Stimulated activated CD8-positive, alpha-beta memory T cell treated with anti-CD3 and anti-CD28 coated beads, Interleukin-2, amount 100 ng/mL, for 48 hours (primary cell): ENCODE measurements at places on chromosomes 7 and 10.

- no peak for DNase-seq
These were observed 34.6 kb upstream of the MALRD1 start for GRCh38 chr10:19014034-19014433.

- DNase-seq = no peak
These were observed 274.7 kb downstream of the NRG3 start for GRCh38 chr10:82149674-82150073.

GRCh38 chr10:6944436-6944835, 364.4 kb upstream of the PRKCQ start:
- no peak for DNase-seq

GRCh38 chr7:114941692-114942091, 19.8 kb downstream of the MDFIC start:
- no peak for DNase-seq

GRCh38 chr7:29538389-29538788, 25.2 kb upstream of the PRR15 start:
- DNase-seq = no peak

GRCh38 chr7:44398953-44399574, 73.7 kb upstream of the CAMK2B start:
- no peak for DNase-seq
